ENCODE measurements at places on chromosomes 2 and 18. TPM values are rescaled to one million over a fixed set of nuclear protein-coding genes. Genes with fewer than 3 reads are reported as not detected.

- DNase-seq: no peak
Observed at GRCh38 chr2:96580771-96581170, 44.2 kb downstream of the ARID5A start.

DNA sequence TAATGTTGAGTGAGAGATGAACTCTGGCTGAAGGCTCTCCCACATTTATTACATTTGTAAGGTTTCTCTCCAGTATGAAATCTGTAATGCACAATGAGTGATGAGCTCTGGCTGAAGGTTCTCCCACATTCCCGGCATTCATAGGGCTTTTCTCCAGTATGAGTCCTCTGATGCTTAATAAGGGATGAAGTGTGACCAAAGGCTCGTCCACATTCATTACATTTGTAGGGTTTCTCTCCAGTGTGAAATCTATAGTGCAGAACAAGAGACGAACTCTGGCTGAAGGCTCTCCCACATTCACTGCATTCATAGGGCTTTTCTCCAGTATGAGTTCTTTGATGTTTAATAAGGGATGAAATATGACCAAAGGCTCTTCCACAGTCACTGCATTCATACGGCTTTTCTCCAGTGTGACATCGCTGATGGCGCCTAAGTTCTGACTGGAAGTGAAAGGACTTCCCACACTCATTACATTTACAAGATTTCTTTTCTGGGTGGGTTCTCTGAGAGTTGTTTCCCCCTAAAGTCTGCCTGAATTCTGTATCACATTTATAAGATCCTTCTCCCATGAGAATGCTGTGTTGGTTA, 10.2 kb downstream of the ZNF514 start:
- no peak for DNase-seq

- peak; percentile 6 for DNase-seq
Observed at GRCh38 chr2:239790721-239791120, 234.4 kb downstream of the NDUFA10 start.

- no peak for DNase-seq
Observed at GRCh38 chr18:34702814-34703213, 7.3 kb upstream of the DTNA start.

- no peak for DNase-seq
Observed at GRCh38 chr2:37394796-37395555, 50.5 kb downstream of the QPCT start.

- DNase-seq: no peak
Observed at GRCh38 chr18:48688961-48689360, 150.1 kb downstream of the CTIF start.

GRCh38 chr18:8348051-8348720, 261.1 kb upstream of the RAB12 start:
- DNase-seq: no peak

DNA sequence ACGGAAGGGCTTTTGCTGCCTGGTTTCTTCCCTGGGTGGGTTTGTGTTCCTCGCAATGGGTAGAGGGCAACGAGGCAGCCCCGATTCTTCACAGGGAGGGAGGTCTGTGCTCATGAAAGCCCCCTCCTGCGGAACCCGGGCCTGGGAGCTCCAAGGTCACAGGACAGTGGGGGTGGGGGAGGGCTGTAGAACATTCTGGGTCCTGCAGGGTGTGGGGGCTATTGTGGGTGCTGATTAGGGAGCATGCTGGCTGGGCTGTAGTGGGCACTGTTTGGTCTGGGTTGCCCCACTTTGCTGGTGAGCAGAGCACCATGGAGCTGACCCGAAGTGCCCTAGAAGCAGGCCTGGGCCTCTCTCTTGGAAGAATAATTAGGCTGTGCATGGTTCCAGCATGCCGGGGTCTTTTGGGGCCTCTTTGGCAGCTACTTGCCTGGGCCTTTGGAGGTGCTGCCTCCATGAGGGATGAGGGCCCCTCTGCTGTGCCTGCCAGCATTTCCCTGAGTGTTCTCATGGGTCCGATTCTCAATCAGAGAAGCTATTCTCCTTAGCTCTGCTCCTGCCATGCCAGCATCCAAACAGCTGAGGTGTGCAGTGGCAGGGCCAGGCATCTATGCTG, 232.2 kb upstream of the HS6ST1 start:
- DNase-seq: no peak

- no peak for DNase-seq
Observed at GRCh38 chr18:3500016-3500415, 50.0 kb downstream of the TGIF1 start.

DNA sequence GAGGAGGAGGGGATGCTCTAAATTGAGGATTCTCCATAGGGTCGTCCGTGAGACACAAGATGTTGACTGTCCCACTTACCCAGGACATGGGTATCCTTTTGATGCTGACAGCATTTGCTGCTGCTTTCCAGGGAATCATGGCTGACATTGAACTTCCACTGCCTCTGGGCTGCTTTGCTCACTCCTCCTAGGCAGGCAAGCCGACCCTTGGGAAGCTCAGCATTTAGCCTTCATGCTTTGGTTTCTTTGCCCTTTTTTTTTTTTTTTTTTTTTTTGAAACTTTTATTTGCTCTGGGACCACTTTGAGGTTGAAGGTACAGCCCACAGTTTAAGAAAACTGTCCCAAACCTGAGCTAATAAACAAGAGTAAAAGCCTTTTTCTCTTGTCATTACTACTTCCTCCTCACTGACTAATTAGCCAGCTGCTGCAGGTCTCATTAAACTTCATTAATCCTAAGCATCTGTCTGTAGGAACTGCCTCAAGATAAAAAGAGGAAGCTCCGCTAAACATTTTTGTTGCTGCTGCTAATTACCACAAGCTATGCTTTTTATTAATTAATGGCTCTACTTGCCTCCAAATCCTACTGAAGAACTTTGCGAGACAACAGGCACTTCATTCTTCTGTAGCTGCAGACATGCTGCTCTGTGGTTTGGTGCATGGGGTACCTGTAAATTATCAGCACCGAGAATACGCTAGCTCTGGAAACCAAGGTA, 125.4 kb downstream of the SPTBN1 start:
- DNase-seq: no peak

DNA sequence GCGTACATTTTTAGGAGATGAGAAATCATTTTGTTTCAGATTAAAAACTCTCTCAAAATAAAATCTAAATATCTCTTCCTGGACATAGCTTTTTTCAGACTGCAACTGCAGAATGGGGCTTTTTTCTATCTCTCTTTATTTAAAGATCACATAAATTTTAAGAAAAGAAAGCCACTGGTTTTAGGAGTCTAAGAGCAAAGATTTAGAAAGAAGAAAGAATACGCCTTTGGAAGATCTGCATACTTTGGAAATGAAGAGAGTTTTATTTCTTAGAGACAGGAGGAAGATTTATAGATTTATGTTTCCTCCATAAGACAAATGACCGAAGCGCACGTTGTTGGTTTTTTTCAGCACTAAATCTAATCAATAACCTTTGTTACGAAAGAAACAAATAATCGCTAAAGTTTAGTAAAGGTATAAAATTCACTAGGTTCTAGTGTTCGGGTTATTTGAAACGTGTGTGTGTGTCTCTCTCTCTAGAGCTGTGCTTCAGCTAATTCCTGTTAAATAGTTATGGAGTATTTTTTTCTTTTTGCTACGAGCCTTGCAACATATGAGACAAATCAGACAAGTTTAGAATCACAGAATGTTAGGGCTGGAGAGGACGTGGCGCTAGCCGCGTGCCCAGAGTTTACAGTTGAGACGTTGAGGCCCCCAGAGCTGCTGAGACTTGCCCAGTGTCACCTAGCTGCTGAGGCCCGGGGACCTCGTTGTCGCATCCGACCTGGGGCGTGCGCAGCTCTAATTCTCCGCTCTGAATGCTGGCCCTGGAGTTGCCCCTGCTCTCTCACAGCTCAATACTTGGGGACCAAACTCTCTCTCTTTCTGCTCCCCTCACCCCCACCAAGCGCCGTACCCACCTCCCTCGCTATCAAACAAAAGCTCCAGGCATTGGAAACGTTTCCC, 69.9 kb downstream of the CTAGE1 start:
- DNase-seq: peak; percentile 52

GRCh38 chr2:177598326-177599138, 206.0 kb downstream of the AGPS start:
- peak; percentile 59 for DNase-seq

DNA sequence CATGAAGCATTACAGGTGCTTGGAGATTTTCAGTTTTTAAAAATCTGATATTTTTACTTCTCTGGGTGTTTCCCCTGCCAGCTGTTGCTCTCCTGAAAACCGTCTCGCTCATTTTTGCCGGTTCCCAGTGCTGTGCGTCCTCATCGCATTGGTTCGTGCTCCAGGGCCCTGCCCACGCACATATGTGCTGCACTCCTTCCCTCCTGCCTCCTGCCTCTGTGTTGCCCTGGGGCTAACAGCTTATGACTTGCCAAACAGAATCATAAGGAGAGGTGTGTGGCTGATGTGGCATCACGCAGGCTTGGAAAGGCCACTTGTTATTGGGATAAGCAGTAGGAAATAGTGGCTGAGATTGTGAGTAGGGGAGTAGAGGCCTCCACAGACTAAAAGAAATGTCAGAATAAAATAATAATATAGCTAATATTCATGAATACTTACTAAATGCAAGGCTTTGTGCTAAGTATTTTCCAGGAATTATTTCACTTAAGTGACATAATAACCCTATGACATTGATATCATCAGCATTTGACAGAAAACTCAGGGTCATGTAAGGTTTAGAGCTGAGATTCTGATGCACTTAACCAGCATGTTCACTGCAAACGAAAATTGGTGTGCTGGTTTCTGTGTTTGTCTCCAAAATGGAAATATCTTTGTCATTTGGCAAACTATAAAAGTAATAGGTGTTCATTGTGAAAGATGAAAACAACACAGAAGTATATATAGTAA, 53.5 kb downstream of the SLC4A1AP start:
- DNase-seq: peak; percentile 70

GRCh38 chr2:222722327-222722946, 51.0 kb downstream of the MOGAT1 start:
- no peak for DNase-seq

GRCh38 chr2:200242570-200242969, 63.9 kb upstream of the SPATS2L start:
- DNase-seq: no peak

DNA sequence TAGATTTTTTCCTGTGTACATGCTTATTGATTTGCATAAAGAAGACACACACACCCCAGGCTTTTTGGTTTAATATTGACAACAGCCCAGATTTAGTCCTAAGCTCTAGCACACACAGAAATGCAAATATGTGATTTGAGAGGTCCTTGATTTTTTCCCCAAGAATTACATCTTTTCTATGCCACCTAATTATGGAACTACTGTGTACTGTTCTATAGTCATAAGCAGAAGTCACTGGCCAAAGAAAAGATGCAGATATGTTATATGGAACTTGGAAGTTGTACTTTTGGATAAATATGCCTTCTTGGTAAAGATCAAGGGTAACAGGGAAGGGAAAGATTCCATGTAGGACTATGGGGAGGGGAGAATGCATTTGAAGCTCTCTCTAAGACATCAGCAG, 105.6 kb downstream of the SETBP1 start:
- no peak for DNase-seq

The HTR2B gene
- 0.32 TPM for total RNA-seq

The TDRD15 gene
- total RNA-seq: not detected

The IL1F10 gene
- not detected for total RNA-seq

The GCG gene
- not detected for total RNA-seq

The AQP12A gene
- not detected for total RNA-seq

The ING5 gene
- total RNA-seq: 20.5 TPM

The LHCGR gene
- total RNA-seq: not detected

The REG3G gene
- not detected for total RNA-seq

The PLEK gene
- total RNA-seq: 3.4 TPM
